ENCODE measurements at places on chromosomes 2 and 18.
A peak's percentile ranks its signal among the peaks of the same experiment; 100 is the strongest.

GRCh38 chr2:26011990-26012856 is 21.7 kb upstream of the RAB10 start:
- peak; percentile 40 for DNase-seq

GRCh38 chr2:160474319-160474645 is 19.3 kb downstream of the RBMS1 start:
- no peak for DNase-seq

GRCh38 chr2:231693956-231694355 is 14.4 kb upstream of the PTMA start:
- no peak for DNase-seq

- no peak for DNase-seq
These were observed 53.4 kb downstream of the CD28 start for GRCh38 chr2:203759690-203760365.

- DNase-seq, result no peak
These were observed 133.2 kb upstream of the TMEM18 start for GRCh38 chr2:810397-810796.

DNA sequence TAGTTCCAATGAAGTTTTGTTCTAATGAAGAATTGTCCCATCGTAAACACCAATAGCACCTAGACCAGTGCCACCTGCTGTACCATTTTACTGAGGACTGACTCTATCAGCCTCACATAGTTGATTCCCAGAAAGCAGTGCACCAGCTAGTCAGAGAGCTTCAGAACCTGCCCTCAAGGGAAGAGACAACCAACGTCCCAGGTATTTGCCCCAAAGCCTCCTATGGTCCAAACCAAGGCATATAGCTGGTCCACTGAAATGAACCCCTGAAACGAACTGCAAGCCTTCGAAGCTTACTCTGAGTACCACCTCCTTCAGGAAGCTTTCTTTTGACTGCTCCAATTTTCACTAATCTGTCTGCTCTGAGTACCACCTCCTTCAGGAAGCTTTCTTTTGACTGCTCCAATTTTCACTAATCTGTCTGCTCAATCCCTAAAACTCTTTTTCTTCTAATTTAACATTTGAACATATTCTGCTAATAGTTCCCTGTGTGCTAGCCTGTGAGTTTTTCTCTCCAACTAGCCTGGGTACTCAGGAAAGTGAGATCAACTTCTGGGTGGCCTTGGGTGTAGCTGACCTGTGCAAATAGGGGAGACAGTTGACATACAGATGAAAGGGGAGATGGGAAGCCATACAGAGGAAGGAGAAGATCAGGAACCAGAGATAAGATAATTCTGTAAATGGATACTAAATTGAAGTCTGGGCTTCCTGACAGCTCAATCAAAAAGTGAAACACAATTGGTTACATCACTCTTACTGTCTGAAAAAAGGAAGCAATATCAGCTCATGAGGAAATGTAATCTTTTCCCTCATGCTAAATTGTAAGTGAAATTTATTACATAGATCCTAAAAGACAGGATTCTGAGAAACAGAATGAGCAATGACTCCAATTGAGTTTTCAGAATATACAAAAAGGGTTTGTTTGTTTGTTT is 33.5 kb upstream of the EML4 start:
- no peak for DNase-seq

DNA sequence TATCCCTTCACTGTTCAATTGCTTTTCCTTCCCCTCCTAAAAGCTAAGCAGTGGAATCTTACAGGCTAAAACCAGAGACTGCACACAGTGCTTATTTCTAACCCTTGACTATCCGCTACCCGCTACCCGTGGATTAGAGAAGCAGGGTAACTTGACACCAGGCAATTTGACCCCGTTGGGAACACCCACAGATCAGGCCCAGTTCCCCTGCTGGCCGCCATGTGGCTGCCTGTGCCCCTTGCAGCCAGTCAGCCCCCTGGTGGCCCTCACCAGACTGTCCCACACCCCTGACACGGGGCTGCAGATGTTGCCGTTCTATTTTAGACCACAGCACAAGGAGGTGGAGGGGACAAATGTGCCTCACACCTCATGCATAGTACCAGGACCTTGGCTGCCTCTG is 74.8 kb downstream of the TXNL1 start:
- no peak for DNase-seq

- no peak for DNase-seq
These were observed 32.9 kb downstream of the OSBPL6 start for GRCh38 chr2:178227187-178227586.

DNA sequence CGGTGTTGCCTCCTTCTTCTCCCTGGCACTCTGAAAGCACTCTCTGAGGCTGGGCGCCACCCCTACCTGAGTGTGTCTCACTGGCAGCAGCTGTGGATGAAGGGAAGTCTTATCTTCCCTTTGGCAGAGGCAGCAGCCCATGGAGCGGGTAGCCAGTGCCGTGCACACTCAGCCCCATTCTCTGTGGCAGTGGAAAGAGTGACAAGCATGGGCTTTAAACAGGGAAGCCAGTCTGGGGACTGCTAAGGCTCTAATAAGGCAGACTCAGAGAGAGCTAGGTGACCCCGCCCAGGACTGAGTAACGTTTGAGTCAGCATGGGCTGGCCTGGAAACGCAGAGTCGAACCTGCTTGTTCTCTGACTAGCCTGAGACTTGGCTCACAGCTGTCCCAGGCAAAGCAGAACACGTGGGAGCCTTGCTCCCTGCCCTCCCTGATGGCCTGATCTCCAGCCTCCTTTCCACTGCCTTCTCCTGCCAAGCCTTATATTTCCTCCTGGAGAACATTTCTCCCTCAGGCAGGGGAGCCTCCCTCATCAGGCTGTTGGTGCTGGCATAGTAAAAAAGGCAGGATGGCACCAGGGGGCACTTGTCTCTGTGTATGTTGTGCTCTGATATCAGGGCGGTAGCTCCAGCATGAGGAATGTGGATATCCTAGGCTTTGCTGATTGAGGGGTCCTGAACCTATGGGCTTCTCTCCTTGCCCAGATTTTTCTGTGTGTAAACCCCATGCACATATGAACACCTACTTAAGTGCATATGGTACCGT is 93.9 kb upstream of the LGALSL start:
- DNase-seq, result peak; percentile 75

- no peak for DNase-seq
These were observed 49.2 kb upstream of the SPOPL start for GRCh38 chr2:138452324-138452723.

- no peak for DNase-seq
These were observed 64.2 kb downstream of the SCG2 start for GRCh38 chr2:223537651-223538601.

GRCh38 chr2:33599943-33600192 is 769 bp upstream of the FAM98A start:
- DNase-seq, result no peak

DNA sequence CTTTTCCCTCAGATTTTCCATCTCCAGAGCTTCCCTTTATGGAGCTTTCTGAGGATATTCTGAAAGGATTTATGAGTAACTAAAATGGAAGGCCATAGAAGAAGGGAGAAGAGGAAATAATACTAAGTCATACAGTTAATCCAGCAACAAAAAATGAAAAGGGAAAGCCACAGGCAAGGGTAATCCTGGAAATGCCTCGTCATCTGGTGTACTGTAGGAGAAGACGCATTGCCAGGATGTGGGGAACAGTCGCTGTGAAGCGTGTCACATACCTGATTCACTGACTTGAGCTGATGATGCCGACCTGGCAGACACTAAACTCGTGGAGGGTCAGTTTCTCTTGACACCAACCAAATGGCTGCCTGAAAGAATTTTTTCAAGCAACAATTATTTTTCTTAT is 34.7 kb upstream of the ALPP start:
- DNase-seq, result no peak

GRCh38 chr18:44765456-44765855 is 84.8 kb downstream of the SETBP1 start:
- DNase-seq, result no peak

- no peak for DNase-seq
These were observed 335.7 kb downstream of the GALNT13 start for GRCh38 chr2:154207288-154208047.

- no peak for DNase-seq
These were observed 216.2 kb downstream of the GBX2 start for GRCh38 chr2:235951982-235952381.

DNA sequence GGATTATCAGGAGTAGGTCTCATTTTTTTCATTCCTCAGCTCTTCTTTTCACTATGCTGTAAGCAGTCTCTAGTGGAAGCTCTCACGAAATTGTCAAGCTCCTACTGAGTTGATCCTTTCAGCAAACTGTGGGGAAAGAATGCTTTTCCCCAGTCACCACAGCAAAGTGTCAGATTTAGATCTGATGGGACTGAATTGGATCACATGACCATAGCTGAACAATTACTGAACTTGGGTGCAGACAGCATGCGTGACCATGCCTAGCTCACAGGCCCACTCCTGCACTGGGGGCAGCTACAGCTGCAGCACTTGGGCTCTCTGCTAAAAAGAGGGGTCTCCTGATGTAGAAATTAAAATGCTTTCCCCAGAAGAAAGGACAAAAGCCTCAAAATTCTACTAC is 3.1 kb downstream of the ARHGAP15 start:
- no peak for DNase-seq

- no peak for DNase-seq
These were observed 48.6 kb downstream of the NOP58 start for GRCh38 chr2:202314116-202314515.

GRCh38 chr18:31549416-31549815 is 42.3 kb upstream of the TTR start:
- no peak for DNase-seq
